NCI-H1694 (cell line): ENCODE measurements at places on chromosomes 16 and 17.

DNA sequence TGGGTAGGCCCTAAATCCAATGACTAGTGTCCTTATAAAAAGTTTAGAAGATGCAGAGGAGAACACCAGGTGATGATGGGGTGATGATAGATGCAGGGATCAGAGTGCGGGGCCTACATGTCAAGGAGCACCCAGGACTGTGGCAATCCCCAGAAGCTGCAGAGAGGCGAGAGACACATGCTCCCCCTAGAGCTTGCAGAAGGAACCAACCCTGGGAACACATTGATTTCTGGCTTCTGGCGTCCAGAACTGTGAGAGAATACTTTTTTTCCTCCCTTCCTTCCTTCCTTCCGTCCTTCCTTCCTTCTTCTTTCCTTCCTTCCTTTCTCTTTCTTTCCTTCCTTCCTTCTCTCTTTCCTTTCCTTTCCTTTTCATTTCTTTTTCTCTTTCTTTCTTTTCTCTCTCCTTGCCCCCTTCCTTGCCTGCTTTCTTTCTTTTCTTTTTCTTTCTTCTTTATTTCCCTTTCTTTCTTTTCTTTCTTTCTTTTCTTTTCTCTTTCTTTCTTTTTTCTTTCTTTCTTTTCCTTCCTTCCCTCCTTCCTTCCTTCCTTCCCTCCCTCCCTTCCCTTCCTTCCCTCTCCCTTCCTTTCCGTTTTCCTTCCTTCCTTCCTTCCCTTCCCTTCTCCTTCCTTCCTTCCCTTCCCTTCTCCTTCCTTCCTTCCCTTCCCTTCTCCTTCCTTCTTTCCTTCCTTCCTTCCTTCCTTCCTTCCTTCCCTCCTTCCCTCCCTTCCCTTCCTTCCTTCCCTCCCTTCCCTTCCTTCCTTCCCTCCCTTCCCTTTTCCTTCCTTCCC lies 134.3 kb downstream of the HAPSTR1 start:
- no peak for DNase-seq

DNA sequence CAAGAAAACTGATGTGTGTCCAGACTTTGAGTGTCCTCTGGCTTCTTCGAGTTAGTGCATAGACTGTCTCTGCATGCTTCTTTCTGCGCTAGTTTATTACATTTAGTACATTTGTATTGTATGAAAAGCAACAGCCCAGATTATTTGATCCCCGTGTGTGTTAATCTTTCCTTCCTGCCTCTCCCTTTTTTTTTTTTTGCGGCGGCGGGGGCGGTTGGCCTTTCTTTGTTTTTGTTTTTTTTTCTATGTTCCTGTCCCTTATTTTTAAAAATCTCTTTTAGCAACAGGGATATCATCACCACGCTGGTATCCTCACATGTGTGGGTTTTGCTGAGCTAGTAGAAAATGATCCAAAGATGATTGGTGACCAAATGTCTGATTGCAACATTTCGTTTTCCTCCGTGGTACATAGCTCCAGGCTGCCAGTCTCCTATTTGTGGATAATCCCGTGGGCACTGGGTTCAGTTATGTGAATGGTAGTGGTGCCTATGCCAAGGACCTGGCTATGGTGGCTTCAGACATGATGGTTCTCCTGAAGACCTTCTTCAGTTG lies 9.4 kb downstream of the SCPEP1 start:
- DNase-seq = no peak

GRCh38 chr16:78684030-78684611 lies 584.7 kb downstream of the WWOX start:
- DNase-seq = no peak

DNA sequence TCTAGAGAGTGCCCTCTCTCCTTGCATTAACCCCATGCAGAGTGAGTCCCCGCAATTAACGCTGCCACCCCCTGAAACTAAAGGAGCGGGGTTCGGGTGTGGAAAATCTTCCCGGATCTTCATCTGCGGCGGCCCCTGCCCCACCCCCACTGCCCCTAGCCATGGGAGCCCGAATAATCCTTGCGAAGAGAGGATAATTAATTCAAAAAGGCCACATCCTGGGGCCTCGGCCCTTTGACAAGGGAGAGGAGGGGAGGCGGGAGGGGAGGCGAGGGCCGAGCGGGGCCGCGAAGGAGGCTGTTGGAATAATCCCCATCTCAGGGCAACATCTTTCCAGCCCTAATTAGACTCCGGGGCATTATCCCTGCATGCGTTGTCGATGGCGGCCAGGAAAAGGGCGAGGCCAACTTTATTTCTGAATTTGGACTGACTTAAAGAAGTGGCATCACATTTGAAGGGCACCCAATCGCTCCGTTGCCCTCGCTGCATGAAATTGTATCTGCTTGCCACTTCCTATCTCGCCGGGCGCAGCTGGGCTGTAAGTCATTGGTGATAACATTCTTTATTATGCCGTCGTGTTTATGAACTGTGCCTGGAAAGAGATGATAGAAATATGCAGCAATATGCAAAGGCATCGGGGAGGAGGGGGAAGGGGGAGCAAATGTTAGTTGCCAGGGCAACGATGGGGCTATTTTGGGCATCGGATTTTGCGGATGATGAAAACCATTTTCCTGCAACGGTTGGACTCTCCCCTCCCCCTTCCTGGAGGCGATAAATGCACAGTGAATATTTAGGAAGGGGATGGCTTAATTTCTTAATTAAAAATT lies 387.1 kb upstream of the TNRC6C start:
- DNase-seq = no peak

GRCh38 chr17:56688151-56688550 lies 94.7 kb downstream of the NOG start:
- no peak for DNase-seq
